ENCODE measurements at places on chromosomes 1 and 21.

- no peak for DNase-seq
Measured at GRCh38 chr1:36248250-36248894, 24.1 kb downstream of the THRAP3 start.

GRCh38 chr1:53317646-53318539 lies 10.0 kb downstream of the LRP8 start:
- no peak for DNase-seq

DNA sequence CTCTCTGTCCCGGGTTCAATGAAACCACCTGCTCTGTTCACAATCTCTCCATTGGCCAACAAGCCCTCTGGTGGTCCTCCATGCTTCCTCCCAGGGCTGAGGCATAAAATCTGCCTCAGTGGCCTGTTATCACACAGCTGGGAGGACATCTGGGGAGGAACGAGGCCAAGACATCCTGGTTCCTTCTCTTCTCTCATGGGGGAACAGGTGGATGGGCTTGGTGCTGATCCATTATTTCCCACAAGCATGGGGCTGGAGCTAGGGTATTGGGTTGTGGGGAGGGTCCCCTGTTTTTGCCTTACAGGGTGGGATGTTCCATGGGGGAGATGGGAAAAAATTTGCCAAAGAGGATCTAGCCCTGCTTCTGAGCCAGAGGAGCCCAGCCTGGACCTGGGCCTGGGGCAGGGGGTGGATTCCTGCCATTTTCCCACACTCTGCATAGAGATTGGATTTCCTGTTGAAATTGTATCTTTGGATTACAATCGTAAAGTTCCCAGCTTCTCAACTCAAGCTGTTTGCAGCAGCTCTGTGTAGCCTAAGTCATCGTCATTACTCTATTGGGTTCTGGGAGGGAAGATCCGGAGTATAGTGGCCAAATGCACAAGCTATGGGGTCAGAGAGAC lies 124.7 kb downstream of the NAV1 start:
- no peak for DNase-seq

DNA sequence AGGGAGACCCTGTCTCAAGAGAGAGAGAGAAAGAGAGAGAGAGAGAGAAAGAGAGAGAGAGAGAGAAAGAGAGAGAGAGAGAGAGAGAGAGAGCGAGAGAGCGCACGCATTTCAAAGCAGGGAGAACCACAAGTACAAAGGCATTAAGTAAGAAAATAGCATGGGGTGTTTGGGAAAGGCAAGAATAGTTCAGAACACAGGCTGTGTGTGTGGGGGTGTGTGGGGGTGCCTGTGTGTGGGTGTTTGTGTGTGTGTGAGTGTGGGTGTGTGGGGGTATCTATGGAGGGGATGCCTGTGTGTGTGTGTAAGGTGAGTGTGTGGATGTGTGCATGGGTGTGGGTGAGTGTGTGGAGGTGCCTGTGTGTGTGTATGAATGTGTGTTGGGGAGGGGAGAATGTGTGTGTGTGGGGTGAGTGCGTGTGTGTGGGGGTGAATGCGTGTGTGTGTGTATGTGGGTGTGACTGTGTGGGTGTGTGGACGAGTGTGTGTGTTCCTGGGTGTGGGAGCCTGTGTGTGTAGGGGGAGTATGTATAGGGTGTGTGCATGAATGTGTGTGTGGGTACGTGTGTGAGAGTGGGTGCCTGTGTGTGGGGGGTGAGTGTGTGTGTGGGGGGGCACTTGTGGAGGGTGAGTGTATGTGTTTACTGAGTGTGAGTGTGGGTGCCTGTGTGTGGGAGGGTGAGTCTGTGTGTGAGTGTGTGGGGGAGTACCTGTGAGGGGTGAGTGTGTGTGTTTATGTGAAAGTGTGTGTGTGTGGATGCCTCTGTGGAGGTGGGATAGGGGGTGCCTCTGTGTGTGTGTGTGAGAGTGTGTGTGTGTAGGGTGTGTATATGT lies 19.1 kb upstream of the HDAC1 start:
- DNase-seq = no peak

- no peak for DNase-seq
Measured at GRCh38 chr1:1754051-1754815, 24.0 kb downstream of the NADK start.

DNA sequence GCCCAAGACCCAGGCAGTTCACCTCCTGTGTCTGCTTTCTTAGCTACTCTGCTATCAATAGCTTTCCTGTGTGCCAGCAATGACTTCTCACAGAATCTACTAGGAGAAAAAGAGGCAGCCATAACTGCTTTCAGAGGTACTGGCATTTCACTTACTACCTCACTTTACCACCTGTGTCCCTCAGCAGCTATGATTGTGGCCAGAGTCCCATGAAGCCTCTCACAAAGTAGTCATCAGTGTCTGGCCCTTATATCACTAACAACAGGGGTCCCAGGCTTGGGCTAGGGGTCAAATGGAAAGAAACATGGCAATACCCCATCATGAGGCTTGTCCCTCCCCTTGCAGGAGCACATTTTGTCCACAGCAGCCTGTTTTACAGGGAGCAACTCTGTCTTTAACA lies 62.7 kb upstream of the EPS8L3 start:
- no peak for DNase-seq

- DNase-seq = peak; percentile 45
Measured at GRCh38 chr21:37073417-37074196, 553 bp downstream of the TTC3 start.

- DNase-seq = no peak
Measured at GRCh38 chr1:177023726-177024125, 140.8 kb downstream of the ASTN1 start.

Data from stimulated activated CD4-positive, alpha-beta T cell treated with anti-CD3 and anti-CD28 coated beads, Interleukin-15, amount 100 ng/mL, for 1 hour (primary cell).